CD4-positive, CD25-positive, alpha-beta regulatory T cell (primary cell): ENCODE measurements at places on chromosomes 5 and 9. TPM values are rescaled to one million over a fixed set of nuclear protein-coding genes. Genes with fewer than 3 reads are reported as not detected.

The IFNA4 gene
- not detected for total RNA-seq

GRCh38 chr5:106578736-106579135 lies 1092.0 kb downstream of the EFNA5 start:
- no peak overlapping the region for H3K27ac ChIP-seq
- DNase-seq, result no peak
- no peaks in the 10 kb centered on the region for H3K4me1 ChIP-seq
- no peak overlapping the region for H3K4me3 ChIP-seq

GRCh38 chr5:95976606-95977005 lies 15.0 kb upstream of the ELL2 start:
- peaks cover 12% of the 10 kb centered on the region for H3K27me3 ChIP-seq
- H3K4me1 ChIP-seq, result no peaks in the 10 kb centered on the region
- DNase-seq, result no peak
- no peaks in the 10 kb centered on the region for H3K36me3 ChIP-seq
- H3K27ac ChIP-seq, result no peak overlapping the region
- no peak overlapping the region for H3K4me3 ChIP-seq

The CLIC3 gene
- total RNA-seq, result 1.0 TPM

- peaks cover 6% of the 10 kb centered on the region for H3K36me3 ChIP-seq
- peak overlapping the region; percentile 72 for H3K27ac ChIP-seq
- no peaks in the 10 kb centered on the region for H3K27me3 ChIP-seq
- peak; percentile 93 for DNase-seq
- peaks cover 45% of the 10 kb centered on the region for H3K4me1 ChIP-seq
Observed at GRCh38 chr5:14809369-14810155, 62.0 kb downstream of the ANKH start.

DNA sequence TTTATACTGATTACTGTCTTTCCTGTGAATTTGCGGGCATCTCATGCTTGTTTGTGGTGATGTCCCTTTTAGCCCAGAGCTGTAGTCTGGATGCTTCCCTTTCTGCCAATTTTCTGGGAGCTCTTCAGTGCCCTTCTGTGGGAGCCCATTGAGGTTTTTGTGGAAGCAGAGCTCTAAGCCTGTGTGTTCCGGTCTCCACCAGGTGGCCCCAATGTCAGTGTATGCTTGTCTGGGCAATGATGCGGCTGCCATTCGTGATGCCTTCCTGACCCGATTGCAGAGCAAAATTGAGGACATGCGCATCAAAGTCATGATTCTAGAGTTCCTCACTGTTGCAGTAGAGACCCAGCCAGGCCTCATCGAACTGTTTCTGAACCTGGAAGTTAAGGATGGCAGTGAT lies 35.1 kb downstream of the SH3GLB2 start:
- no peak for DNase-seq
- peaks cover 69% of the 10 kb centered on the region for H3K36me3 ChIP-seq
- H3K4me1 ChIP-seq, result no peaks in the 10 kb centered on the region
- no peak overlapping the region for H3K4me3 ChIP-seq
- H3K27me3 ChIP-seq, result no peaks in the 10 kb centered on the region

The HAPLN1 gene
- not detected for total RNA-seq

The SOWAHA gene
- not detected for total RNA-seq

GRCh38 chr9:92482805-92483204 lies 499 bp upstream of the ASPN start:
- H3K4me3 ChIP-seq, result no peak overlapping the region
- H3K27ac ChIP-seq, result no peak overlapping the region

DNA sequence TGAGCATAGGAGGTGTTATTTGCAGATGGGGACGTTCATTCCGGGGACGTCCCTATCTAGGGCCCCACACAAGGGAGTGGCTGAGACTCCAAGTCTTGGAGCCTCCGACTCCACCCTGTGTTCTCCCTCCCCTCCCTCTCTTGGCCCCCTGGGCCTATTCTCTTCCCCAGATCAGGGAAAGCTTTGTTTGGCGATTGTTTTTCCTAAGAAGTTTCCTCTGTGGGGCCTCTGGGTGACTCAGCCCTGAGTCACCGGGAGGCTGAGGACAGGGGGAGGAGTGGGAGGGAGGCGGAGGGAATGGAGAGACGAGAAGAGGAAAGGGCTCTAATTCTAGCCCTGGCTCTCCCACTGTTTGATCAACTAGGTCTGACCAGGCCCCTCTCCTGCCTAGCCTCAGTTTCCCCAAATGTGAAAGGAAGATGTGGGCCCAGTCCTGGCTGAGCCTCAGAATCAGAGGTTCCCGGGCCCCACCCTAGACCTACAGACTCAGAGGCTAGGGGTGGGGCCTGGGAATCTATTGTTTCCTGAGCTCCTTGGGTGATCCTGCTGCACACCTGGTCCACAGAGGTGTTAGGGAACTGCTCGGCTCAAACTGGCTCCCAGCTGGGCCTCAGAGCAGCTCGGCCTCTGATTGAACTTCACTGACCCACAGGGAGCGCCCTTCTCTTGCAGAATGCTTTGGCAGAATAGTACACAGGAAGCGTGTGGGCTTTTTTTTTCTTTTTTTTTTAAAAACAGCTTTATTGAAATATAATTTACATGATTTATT lies 19.2 kb downstream of the GSN start:
- H3K4me3 ChIP-seq, result no peak overlapping the region
- no peaks in the 10 kb centered on the region for H3K36me3 ChIP-seq
- H3K27me3 ChIP-seq, result no peaks in the 10 kb centered on the region
- H3K27ac ChIP-seq, result no peak overlapping the region
- no peak for DNase-seq
- H3K4me1 ChIP-seq, result no peaks in the 10 kb centered on the region

DNA sequence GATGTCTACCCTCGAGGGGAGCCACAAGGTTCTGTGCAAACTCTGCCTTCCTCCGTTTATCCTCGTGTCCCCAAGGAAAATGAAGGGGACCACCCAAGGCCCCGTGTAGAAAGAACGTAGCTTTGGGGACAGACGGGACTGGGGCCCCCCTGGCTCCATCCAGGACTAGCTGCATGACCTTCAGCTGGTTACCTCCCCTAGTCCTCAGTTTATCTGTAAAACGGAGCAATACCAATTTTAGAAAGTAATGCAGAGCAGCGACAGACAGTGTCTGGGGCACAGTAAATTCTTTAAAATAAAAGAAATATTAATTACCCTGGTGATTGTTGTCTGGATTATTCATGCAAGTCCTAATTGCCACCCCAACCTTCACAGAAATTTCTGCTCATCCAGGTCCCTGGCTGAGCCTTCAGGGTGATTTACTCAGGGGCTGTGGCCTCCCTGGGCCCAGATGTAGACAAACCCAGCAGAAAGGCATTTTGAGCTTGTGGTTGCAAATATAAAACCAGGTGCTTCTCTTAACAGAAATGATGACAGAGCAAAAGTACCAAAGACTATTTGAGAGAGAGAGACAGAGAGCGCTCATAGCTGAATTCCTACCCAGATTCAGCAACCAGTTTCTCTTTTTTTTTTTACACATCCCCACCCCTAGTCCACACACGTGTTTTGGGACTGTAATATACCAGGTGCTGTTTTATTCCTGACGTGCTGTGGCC lies 155.1 kb upstream of the SMIM23 start:
- no peaks in the 10 kb centered on the region for H3K4me1 ChIP-seq
- H3K36me3 ChIP-seq, result no peaks in the 10 kb centered on the region

- peaks cover 16% of the 10 kb centered on the region for H3K4me1 ChIP-seq
- DNase-seq, result no peak
- H3K4me3 ChIP-seq, result no peak overlapping the region
- H3K27ac ChIP-seq, result no peak overlapping the region
Observed at GRCh38 chr5:141517880-141518617, 29.2 kb downstream of the PCDHGC5 start.

- DNase-seq, result no peak
- H3K36me3 ChIP-seq, result no peaks in the 10 kb centered on the region
- H3K27ac ChIP-seq, result no peak overlapping the region
- no peaks in the 10 kb centered on the region for H3K4me1 ChIP-seq
- H3K4me3 ChIP-seq, result no peak overlapping the region
- H3K27me3 ChIP-seq, result peaks cover 4% of the 10 kb centered on the region
Observed at GRCh38 chr5:133222040-133222439, 170.2 kb downstream of the HSPA4 start.

DNA sequence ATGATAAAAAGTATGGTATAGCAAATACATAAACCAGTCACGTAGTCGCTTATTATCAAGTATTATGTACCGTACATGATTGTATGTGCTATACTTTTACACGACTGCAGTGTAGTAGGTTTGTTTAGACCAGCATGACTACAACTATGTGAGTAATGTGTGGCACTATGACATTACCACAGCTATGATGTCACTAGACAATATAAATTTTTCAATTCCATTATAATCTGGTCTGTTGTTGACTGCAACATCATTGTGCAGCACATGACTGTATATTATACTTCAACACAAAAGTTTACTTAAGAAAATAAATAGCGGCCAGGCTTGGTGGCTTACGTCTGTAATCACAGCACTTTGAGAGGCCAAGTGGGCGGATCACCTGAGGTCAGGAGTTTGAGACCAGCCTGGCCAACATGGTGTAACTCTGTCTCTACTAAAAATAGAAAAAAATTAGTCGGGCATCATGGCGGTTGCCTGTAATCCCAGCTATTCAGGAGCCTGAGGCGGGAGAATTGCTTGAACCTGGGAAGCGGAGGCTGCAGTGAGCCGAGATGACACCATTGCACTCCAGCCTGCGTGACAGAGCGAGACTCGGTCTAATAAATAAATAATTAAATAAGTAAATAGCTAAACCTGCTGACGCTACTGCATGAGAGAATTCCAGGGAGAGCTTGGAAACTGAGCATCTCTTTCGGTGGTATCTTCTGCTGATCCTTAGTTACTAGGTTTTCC lies 24.6 kb upstream of the JADE2 start:
- no peak overlapping the region for H3K4me3 ChIP-seq
- no peak for DNase-seq
- no peak overlapping the region for H3K27ac ChIP-seq
- H3K27me3 ChIP-seq, result no peaks in the 10 kb centered on the region

GRCh38 chr5:54440456-54440893 lies 15.0 kb upstream of the HSPB3 start:
- H3K4me3 ChIP-seq, result no peak overlapping the region
- H3K27me3 ChIP-seq, result peaks cover 7% of the 10 kb centered on the region
- H3K36me3 ChIP-seq, result no peaks in the 10 kb centered on the region
- no peak for DNase-seq
- no peak overlapping the region for H3K27ac ChIP-seq
- H3K4me1 ChIP-seq, result no peaks in the 10 kb centered on the region

- no peak overlapping the region for H3K4me3 ChIP-seq
- peak; percentile 64 for DNase-seq
- H3K36me3 ChIP-seq, result no peaks in the 10 kb centered on the region
Observed at GRCh38 chr9:126301985-126302603, 24.5 kb upstream of the MVB12B start.

GRCh38 chr9:113705306-113705927 lies 170.7 kb upstream of the ZNF618 start:
- H3K4me1 ChIP-seq, result no peaks in the 10 kb centered on the region
- H3K36me3 ChIP-seq, result no peaks in the 10 kb centered on the region
- DNase-seq, result no peak

The DRD1 gene
- total RNA-seq, result not detected

The SLC6A19 gene
- not detected for total RNA-seq

The F2RL1 gene
- total RNA-seq, result 1.6 TPM

- no peak overlapping the region for H3K27ac ChIP-seq
- no peaks in the 10 kb centered on the region for H3K27me3 ChIP-seq
- DNase-seq, result no peak
- H3K4me3 ChIP-seq, result no peak overlapping the region
Observed at GRCh38 chr9:133774799-133775198, 36.6 kb upstream of the SARDH start.

- H3K4me3 ChIP-seq, result peak overlapping the region; percentile 87
- H3K4me1 ChIP-seq, result peaks cover 53% of the 10 kb centered on the region
- H3K36me3 ChIP-seq, result peaks cover 38% of the 10 kb centered on the region
- H3K27ac ChIP-seq, result peak overlapping the region; percentile 79
Observed at GRCh38 chr9:33445389-33446239, 1.8 kb downstream of the AQP3 start.

GRCh38 chr5:167821669-167822068 lies 469.8 kb upstream of the WWC1 start:
- H3K4me1 ChIP-seq, result no peaks in the 10 kb centered on the region
- no peaks in the 10 kb centered on the region for H3K36me3 ChIP-seq
- no peak for DNase-seq
- H3K4me3 ChIP-seq, result no peak overlapping the region
- H3K27ac ChIP-seq, result no peak overlapping the region
- H3K27me3 ChIP-seq, result no peaks in the 10 kb centered on the region

DNA sequence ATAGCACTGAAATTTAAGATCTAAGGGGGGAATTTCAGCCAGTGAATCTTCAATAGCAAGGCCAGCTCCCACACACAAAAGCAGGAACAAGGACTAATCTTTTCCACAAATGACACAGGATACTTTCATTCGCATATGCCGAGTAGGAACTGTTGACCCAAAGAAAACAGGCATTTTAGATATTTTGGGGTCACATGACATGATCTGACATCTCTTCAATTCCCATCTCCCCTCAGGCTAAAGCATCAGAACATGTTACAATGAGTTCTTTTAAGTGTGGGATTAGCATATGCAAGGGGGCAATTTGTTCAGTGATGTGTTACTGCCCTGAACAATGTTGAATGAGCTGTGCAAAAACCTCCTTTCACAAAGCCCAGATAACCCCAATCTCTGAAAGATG lies 68.2 kb downstream of the TLE1 start:
- no peak overlapping the region for H3K27ac ChIP-seq
- H3K36me3 ChIP-seq, result no peaks in the 10 kb centered on the region
- no peak overlapping the region for H3K4me3 ChIP-seq
- no peaks in the 10 kb centered on the region for H3K4me1 ChIP-seq
- H3K27me3 ChIP-seq, result no peaks in the 10 kb centered on the region
